Spleen (tissue), 13 donors: ENCODE measurements at places on chromosomes 4 and X. TPM values are rescaled to one million over a fixed set of nuclear protein-coding genes. Genes with fewer than 3 reads are reported as not detected.

Gene CSAG2
- polyA plus RNA-seq = 0.52 TPM

Gene PDZD4
- polyA plus RNA-seq = 3.7 TPM

Gene DCAF12L1
- 1.6 TPM for polyA plus RNA-seq

DNA sequence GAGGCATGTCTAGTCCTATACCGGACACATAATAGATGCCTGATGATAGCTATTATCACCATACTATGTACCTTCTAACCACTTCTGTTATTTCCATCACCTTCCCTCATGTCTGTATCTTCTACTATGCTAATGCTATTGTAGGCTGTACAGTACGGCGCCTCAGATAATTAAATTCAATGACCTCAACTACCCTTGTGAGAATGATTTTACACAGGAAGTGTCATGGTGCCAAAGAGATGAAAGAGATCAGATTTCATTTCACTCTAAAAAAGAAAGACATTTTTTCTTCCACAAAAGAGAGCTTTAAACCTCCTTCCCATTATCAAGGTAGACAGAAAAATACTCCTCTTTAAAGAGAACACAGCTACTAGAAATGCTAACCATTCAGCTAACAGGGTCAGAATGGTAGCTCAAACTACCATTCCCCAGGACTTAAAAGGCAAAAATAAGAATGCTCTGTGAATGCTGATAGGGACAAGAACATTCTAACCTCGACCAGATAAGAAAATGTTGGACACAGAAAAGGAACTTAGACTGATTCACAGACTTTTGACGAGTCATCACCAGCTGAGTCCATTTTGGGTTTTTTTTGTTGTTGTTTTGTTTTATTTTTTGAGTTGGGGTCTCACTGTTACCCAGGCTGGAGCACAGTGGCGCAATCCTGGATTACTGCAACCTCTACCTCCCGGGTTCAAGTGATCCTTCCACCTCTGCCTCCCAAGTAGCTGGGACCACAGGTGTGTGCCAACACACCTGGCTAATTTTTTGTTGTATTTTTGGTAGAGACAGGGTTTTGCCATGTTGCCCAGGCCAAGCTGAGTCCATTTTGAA is 99.2 kb upstream of the RAPGEF2 start:
- DNase-seq = no peak

- DNase-seq = no peak
Observed at GRCh38 chrX:821327-822107, 190.9 kb downstream of the SHOX start.

DNA sequence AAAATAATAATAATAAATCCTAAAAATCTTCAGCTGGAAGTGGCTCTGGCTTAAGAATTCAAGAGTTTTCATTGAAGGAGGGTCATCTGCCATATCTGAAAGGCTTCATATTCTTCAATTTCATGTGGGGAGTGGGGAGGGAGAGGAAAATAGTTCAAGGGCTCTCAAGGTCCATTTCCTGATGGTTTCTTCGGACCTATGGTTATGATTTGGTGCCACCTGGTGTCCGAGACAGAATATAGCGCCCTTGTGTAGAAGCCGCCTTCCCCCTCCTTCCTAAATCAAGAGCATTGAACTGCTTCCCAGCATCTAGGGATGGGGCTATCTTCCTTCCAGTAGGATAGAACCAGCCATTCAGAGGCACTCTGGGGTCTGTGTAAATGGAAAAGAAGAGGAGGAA is 34.3 kb downstream of the NLGN3 start:
- no peak for DNase-seq

- no peak for DNase-seq
Observed at GRCh38 chrX:145843146-145843904, 25.7 kb downstream of the SLITRK2 start.

Gene S100G
- not detected for polyA plus RNA-seq

- no peak for DNase-seq
Observed at GRCh38 chrX:37454537-37455285, 105.5 kb downstream of the PRRG1 start.

Gene MTMR8
- 0.22 TPM for polyA plus RNA-seq

DNA sequence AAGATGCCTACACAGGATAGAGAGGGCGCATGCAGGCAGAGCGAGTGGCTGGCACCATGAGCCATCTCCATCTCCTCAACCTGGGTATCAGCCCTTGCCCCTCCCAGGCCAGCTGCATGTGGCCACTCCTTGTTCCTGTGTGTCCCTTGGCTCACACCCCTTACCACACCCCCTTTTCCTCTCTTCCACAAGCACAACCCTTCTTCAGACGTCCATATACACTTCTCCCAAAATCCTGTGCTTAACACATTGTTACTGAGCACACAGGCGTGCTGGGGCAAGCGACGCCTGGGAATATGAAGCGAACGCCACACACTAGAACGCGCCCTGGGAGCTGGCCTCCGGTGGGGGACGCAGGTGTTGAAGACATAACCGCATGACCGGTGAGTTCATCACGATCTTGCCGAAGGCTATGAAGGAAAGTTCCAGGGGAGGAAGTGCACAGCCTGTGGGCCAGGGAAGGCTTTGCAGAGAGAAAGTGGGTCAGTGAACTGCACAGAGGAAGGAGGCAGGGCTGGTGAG is 19.1 kb upstream of the KIAA0232 start:
- no peak for DNase-seq

- DNase-seq = peak; percentile 32
Observed at GRCh38 chr4:183332447-183332846, 10.2 kb upstream of the CLDN24 start.

DNA sequence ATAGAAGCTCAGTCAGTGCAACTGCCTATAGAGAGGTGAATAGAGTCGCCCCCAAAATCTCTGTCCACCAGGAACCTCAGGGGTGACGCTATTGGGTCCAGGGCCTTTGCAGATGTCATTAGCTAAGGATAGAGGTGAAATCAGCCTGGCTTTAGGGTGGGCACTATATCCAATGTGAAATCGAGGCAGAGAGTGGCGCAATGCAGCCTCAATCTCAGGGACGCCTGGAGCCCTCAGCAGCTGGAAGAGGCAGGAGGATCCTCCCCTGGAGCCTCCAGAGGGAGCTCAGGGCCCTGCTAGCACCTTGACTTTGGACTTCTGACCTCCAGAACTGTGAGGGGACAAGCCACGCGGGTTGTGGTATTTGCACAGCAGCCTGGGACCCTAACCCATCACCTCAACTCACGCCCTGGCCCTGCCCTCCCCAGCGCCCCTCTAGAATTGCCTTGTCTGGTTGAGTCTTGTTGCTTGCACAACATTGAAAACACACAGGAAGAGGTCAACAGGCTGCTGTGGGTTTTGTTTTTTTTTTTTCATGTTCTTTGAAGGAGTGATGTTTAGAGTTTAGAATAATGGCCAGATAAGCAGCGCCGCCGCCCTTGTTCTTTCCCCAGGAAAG is 89.4 kb upstream of the PSAPL1 start:
- no peak for DNase-seq

Gene ANXA3
- polyA plus RNA-seq = 13.5 TPM

- DNase-seq = peak; percentile 75
Observed at GRCh38 chr4:20253735-20254409, 2.2 kb downstream of the SLIT2 start.

DNA sequence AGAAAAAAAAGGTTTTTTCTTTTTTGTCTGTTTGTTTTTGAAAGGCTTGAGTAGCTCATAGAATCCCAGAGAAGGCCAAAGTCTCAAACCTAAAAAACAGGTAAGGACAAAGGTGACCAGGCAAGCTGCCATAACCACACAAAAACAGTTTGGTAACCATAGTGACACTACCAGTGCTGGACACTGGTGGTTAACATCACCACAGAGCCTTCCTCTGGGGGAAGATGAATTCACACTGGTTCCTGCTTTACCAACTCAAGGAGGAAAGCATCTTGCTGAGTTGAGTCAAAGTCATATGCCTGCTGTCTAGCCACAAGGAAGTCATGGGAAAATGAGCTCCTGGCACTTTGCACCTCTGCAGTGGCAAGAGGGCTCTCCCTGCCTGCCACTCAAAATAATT is 32.5 kb downstream of the IDS start:
- no peak for DNase-seq

DNA sequence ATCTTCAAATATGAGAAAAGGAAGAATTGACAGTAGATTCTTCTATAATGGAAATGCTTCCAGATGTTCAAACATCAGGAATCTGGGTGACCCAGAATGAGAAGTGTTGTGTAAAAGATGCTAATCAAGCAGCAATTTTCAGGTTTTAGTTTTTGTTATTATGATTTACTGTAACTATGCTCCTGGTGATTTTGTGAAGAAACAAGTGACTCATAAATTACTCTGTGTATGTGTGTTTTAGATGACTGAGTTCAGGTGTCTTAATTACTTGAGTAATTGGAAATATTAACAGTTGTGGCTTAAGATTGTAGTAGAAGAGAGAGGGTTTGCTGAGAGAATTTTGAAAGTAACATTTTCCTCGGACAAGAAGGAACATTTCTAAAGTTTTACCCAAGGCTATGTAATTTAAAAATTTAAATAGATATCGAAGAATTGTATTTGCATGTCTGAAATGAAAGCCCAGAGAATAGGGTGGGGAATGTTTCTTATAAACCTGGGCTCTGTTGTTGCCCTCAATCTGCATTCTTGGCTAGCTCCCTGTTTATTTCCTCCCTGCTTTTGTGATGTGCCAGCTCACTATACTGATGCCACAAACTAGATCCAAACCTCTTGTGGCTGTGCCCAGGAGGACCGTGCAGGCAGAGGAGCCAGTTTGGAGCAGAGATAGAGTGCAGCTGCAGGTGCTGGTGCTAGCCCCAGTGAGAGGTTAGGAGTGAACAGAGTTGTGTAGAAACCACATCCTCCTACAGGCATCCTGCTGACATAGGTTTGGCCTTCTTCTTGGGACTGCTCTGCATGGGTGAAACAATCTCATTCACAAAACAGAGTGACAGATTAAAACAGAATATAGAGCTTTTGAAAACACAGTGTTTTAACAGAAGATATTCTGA is 25.4 kb upstream of the TNIP3 start:
- DNase-seq = no peak

GRCh38 chr4:142040043-142040442 is 403.7 kb downstream of the IL15 start:
- DNase-seq = no peak

Gene SPIN2A
- polyA plus RNA-seq = 0.39 TPM

- DNase-seq = no peak
Observed at GRCh38 chrX:11533199-11533651, 132.5 kb downstream of the ARHGAP6 start.

DNA sequence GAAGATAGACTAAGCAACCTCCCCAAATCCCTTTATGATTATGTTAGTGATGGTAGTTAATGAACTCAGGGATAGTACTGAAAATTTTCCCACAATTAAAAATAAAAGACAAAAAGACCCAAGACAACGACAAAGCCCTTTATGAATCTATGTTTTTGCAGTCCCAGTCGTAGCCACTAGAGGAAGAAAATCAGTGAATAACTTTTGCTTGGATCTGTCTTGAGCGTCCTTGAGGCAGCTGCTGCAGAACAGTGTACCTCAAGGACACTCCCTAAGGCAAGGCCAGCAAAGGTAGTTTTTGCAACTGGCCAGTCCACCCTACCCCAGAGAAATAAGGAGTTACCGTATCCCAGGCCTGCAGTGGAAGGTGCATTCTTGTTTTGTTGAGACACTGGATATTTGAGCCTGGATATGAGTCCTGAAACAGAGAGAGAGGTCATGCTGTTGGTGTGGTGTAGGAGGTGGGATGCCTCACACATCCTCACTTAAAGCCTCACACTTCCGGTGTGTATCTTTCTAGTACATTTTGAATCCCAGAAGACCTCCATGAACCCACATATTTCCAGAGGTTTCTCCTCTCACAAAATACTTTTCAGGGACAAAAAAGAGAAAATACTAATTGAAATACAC is 8.7 kb upstream of the TIMM8A start:
- no peak for DNase-seq

GRCh38 chrX:100407147-100407783 is 2.8 kb downstream of the PCDH19 start:
- DNase-seq = no peak

- DNase-seq = no peak
Observed at GRCh38 chr4:121597346-121597934, 99.3 kb downstream of the ANXA5 start.

DNA sequence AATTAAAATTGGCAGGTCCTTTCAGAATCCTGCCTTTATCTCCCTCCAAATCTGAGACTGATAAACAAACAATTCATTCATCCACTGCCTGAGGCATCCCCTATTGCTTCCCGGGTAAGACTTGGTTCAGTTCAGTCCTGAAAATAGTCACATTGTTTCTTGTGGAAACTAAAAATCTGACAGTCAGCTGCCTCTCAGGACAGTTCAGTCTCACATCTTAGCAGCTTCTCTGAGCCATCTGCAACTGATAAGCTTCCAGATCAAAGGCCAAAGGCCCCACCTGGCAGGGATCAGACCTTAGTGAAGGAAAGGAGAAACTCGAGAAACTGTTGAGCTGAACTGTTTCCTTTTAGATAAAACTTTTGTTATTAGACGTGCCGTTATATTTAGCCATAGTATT is 264.5 kb downstream of the IL15 start:
- DNase-seq = no peak

DNA sequence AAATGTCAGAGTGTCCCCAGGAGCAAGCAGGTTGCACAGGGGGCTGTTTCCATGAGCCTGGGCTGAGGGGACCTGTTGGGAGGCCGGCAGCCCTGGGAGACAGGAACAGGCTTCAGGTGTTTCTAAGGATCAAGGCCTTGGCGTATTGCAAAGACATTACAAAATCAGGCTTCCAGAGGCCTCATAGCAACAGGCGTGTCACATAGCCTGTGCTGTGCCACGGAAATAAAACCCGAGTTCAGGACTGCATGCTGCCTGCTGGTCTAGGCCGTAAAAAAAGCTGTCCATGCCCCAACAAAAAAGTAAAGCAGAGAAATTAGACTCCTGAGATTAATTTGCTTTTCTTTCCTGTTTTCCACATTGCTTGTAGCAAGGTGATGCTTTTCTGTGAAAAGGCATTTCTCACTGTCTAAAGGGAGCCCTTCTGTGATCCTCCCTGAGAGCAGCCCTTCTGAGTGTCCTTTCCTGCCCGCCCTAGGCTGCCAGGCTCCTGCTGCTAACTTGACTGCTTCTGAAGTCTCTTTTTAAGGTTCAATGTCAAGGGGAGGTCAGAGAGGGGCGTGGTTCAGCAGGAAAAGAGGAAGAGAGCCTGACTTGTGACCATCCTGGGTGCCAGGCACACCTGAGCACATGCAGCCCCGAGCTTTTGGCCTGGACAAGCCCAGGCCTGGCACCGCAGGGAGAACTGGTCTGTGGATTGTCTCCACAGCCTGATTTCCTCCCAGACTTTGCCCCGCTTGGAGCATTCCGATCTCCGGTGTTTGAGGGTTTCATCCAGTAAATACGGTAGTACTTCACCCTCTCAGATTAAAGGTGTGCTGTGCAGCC is 21.3 kb downstream of the SHROOM2 start:
- peak; percentile 37 for DNase-seq

Gene CLDN22
- polyA plus RNA-seq = not detected
